ENCODE measurements at places on chromosomes 13 and 19. TPM values are rescaled to one million over a fixed set of nuclear protein-coding genes. Genes with fewer than 3 reads are reported as not detected.

Gene SCGB2B2
- polyA plus RNA-seq: not detected

Gene FSD1
- 23.8 TPM for polyA plus RNA-seq

Gene NCAN
- polyA plus RNA-seq: not detected

Gene GPR12
- not detected for polyA plus RNA-seq

Gene CYP4F3
- polyA plus RNA-seq: not detected

Gene LIPE
- polyA plus RNA-seq: 3.9 TPM

Gene SYCN
- not detected for polyA plus RNA-seq

Gene LILRB2
- polyA plus RNA-seq: 0.31 TPM

Gene CAMSAP3
- not detected for polyA plus RNA-seq

Gene FCAR
- polyA plus RNA-seq: not detected

Gene ZNF540
- 5.8 TPM for polyA plus RNA-seq

Gene AP3D1
- polyA plus RNA-seq: 11.7 TPM

Gene ZNF439
- not detected for polyA plus RNA-seq

Gene SCAMP4
- 22.6 TPM for polyA plus RNA-seq

Gene CPAMD8
- polyA plus RNA-seq: 1.4 TPM

Gene ZNF841
- polyA plus RNA-seq: 4.9 TPM

Gene CASP14
- polyA plus RNA-seq: not detected
